ENCODE measurements at places on chromosomes 16 and 17. TPM values are rescaled to one million over a fixed set of nuclear protein-coding genes. Genes with fewer than 3 reads are reported as not detected.

Gene CFAP97D1
- 0.07 TPM for total RNA-seq

Gene CDH15
- total RNA-seq, result 0.34 TPM

Gene TBKBP1
- total RNA-seq, result 5.8 TPM

Gene ITGB3
- total RNA-seq, result 0.34 TPM

Gene MYH8
- total RNA-seq, result not detected

Gene CPNE7
- 3.1 TPM for total RNA-seq

Gene TBX21
- not detected for total RNA-seq

Gene SGCA
- total RNA-seq, result 0.28 TPM

Gene CCDC200
- total RNA-seq, result not detected

Gene KCNJ16
- total RNA-seq, result not detected

Gene DNASE1L2
- total RNA-seq, result 0.34 TPM
